ENCODE measurements at places on chromosomes 2 and 18. TPM values are rescaled to one million over a fixed set of nuclear protein-coding genes. Genes with fewer than 3 reads are reported as not detected.

GRCh38 chr2:204197336-204198005, 260.9 kb downstream of the ICOS start:
- DNase-seq = no peak

- no peak for DNase-seq
These were observed 9.9 kb downstream of the EPHA4 start for GRCh38 chr2:221562226-221562625.

Gene TYW5
- total RNA-seq = 2.8 TPM

Gene MSTN
- total RNA-seq = not detected

Gene SERPINB11
- not detected for total RNA-seq

Gene NAT8
- not detected for total RNA-seq

Gene TRAF3IP1
- 41.8 TPM for total RNA-seq

Gene SLC5A7
- not detected for total RNA-seq

Gene TUBB6
- 304 TPM for total RNA-seq

Gene IL18R1
- 10.4 TPM for total RNA-seq
